ENCODE measurements at places on chromosomes 2 and 18. TPM values are rescaled to one million over a fixed set of nuclear protein-coding genes. Genes with fewer than 3 reads are reported as not detected.

DNA sequence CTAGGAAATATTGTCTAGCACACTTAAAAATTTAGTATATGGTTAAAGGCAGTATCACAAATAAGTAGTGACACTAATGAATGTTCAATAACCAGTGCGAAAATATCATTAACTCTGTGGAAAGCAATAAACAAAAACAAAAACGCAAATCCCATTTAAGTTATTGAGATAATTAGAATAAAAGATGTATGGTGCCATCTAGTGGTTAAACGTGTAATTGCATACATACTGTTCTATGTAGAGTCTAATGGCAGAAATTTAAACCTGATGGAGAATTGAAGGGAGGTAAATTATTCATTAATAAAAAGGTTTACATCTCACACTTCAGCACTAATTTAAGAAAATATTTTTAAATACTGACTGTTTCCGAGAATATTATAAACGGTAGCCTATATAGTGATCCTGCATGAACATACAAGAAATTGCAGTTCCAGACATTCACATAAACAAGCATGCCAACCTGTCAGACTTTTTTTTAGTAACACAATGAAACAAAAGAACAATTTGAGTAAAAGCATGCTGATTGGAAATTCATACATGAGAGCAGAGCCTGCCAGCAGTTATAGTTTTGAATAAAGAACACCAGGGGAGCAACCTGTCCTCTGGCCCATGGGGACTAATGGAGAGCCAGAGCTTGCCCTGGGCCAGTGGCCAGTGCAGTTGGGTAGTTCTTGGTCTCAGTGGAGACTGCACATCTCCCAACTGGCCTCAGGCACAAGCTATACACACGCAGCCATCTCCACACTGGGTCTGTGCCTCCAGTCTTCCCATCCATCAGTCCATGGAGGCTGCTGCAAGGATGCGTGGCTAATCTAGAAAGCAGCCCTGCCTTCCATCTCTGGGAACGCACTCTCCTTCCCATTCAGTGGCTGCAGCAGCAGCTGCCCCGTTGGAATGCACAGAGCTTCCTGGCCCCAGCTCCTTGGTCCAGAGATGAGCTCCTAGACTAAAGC, 28.0 kb downstream of the GCG start:
- DNase-seq = no peak
- H3K27me3 ChIP-seq = no peaks in the 10 kb centered on the region
- H3K27ac ChIP-seq = no peak overlapping the region
- no peak overlapping the region for H3K4me3 ChIP-seq
- H3K4me1 ChIP-seq = 0 out of 2 replicates have a peak, but pooled peaks cover 4% of the 10 kb centered on the region

DNA sequence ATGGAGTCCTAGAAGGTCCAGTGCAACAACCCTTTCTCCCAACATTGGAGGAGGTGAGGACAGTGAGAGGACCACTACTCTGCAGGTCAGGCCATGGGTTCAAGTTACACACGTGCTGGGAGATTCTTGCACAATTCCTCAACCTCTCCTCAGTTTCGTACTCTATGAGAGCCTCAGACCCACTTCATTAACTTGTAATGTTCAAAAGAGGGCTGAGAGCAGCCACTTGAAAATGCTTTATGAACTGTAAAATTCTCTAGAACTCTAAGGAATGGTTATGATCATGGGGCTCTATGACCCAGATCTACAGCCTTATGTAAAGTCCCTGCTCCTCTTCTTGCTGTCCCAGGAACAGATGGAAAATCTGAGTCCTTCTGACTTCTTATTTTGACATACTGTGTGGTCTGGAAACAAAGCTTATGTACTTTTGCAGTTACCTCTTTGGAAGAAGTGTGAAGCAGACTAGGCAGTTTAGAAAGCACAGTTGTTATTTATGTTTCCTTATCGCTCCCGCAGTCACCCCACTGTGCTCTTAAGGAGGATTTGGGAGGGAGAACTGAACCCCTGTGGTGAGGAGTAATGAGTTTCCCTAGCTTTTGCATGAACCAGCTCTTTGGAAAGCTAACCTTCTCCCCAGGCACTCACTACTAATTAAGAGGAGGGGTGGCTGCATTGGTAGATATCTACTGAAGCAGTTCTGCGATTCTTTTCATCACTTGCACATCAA, 296.6 kb downstream of the LRRTM1 start:
- H3K27ac ChIP-seq = no peak overlapping the region
- H3K4me1 ChIP-seq = peaks cover 27% of the 10 kb centered on the region
- H3K36me3 ChIP-seq = no peaks in the 10 kb centered on the region
- peaks cover 95% of the 10 kb centered on the region for H3K27me3 ChIP-seq
- no peak for DNase-seq

DNA sequence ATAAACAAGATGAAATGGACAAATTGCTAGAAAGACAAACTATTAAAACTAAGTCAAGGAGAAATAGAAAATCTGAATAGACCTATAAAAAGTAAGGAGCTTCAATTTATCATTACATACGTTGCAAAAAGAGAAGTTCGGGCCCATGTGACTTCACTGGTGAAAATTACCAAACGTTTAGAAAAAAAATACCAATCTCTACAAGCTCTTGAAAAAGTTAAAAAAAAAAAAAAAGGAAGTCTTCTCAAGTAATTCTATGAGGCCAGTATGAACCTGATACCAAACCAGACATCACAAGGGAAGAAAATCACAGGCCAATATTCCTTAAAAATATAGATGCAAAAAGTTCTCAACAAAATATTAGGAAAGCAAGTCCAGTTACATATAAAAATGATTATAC, 20.2 kb upstream of the ACVR2A start:
- DNase-seq = no peak
- no peaks in the 10 kb centered on the region for H3K4me1 ChIP-seq
- H3K4me3 ChIP-seq = no peak overlapping the region

DNA sequence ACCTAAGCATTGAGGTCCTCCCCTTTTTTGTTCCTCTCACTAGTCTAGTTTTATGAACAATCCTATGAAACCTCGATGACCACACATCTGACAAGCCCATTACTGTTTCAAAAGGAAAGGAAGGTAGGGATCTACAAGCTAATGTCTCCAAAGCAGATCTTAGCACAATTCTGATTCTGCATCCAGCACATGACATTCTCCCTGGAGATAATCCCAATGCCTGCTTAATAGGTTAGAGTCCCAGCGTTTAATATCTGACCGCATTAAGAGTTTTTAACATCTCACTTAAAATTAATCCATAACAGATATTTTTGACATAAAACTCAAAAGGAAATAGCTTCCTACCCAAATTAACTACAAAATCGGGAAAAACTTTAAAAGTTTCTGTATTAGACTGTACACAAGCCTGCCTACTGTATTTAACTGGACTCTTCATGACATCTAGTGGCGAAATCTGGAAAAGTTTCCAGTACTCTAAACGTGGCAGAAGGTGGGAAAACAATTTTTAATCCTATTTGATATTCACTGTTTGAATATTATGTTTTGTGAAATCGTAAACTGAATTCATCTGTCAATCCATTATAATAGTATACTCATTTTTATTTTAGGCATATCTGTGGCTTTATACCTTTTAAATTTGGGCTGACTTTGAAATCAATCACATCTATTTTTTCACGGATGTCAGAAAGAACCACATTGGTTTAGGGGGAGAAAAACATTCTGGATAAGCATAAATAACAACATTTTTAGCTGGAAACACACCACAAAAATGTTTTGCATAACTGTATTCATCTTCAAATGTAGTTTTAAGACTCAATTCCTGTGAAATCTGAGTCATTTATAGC, 62.4 kb downstream of the TXNL1 start:
- peaks cover 18% of the 10 kb centered on the region for H3K4me1 ChIP-seq
- no peaks in the 10 kb centered on the region for H3K36me3 ChIP-seq
- H3K4me3 ChIP-seq = peak overlapping the region; percentile 3
- DNase-seq = no peak
- no peak overlapping the region for H3K27ac ChIP-seq
- H3K27me3 ChIP-seq = 0 out of 2 replicates have a peak, but pooled peaks cover 2% of the 10 kb centered on the region

GRCh38 chr2:64455545-64455944, 1.6 kb downstream of the LGALSL start:
- H3K27me3 ChIP-seq = no peaks in the 10 kb centered on the region
- peak overlapping the region; percentile 85 for H3K4me3 ChIP-seq
- peaks cover 30% of the 10 kb centered on the region for H3K4me1 ChIP-seq
- H3K27ac ChIP-seq = no peak overlapping the region

DNA sequence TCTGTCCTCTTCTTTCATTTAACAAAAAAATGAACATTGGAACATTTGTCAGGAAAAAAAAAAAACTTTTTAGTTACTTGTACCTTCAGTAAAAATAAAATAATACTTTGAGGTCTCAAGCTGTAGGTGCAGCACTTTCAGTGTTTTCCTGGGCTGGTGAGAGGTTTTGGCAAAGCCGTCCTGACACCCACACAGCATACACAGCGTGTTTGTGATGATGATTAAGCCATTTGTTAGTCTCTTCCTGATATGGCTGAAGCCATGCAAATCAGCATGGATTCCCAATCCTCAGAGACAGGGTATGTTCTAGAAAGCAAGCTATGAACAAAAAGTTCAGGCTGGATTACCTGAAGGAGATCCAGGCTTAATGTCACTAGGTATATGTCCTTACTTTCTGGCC, 236.8 kb downstream of the ZNF516 start:
- H3K27me3 ChIP-seq = no peaks in the 10 kb centered on the region
- peaks cover 52% of the 10 kb centered on the region for H3K4me1 ChIP-seq
- no peaks in the 10 kb centered on the region for H3K36me3 ChIP-seq
- H3K27ac ChIP-seq = no peak overlapping the region

Gene CRIM1
- 25.1 TPM for total RNA-seq

DNA sequence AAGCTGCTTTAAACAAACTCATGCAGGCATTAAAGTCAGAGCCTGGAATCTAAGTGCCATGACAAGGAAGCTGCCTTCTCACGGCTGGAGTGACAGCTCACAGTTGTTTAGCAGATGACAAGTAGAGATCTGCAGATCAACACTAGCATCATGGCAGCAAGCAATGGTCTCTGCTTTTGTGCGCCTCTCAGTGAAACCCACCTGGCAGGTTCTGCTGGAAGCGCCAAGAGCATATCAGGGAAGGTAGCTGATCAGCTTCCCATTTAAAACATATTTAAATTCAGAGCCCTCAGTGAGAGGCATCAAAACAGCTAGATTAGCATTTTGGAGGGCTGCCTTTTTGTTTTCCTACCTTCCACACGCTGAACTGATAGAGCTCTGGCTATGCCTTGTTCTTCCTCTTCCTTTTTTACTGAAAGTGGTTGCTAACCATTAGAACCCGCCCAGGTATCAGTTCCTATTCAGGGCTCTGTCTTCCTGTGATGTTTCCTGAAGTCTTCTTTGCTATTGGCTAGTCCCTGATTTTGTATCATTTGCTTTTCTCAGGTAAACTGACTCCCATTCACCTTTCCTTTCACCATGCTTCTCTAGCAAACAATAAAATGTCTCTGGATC, 70.8 kb downstream of the TMEM200C start:
- no peak for DNase-seq
- 0 out of 2 replicates have a peak overlapping the region, but pooled peaks have one; percentile 1 for H3K27ac ChIP-seq
- peaks cover 13% of the 10 kb centered on the region for H3K4me1 ChIP-seq

DNA sequence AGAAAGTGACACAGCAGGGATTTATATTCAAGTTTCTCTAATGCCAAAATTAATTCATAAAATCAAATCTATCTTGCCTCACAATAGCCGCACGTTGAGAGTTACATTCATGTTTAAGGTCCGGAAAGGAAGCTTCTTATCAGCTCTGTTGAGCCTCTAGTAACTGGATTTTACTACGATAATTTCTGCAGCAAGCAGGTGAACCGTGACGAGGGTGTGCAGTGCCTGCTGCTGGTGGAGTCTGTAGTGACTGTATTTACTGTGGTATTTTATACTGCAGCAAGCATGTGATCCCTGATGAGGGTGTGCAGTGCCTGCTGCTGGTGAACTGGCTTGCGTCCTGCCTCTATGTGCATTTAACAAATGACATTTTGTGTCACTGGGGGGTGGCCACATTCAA, 120.0 kb downstream of the SNTG2 start:
- H3K36me3 ChIP-seq = peaks cover 19% of the 10 kb centered on the region
- H3K27ac ChIP-seq = no peak overlapping the region
- peaks cover 21% of the 10 kb centered on the region for H3K27me3 ChIP-seq
- no peak overlapping the region for H3K4me3 ChIP-seq

DNA sequence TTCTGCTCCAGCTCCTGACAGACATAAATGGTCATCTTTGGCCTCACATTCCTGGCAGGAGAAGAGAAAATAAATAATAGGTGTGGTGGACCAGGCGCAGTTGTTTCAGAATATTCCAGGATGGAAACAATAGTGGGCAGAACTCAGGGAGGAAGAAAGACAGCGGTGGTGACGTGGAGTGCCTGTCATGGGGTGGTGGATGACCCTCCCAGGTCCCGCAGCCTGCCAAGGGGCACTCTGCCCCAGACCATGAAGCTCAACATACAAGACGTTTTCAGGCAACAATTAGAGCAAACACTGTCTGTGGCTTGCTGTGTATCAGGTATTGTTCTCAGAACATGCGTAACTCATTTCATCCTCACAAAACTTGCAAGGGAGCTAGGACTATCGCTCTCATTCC, 50.9 kb downstream of the TFCP2L1 start:
- no peak overlapping the region for H3K4me3 ChIP-seq
- no peaks in the 10 kb centered on the region for H3K4me1 ChIP-seq
- no peaks in the 10 kb centered on the region for H3K27me3 ChIP-seq
- no peaks in the 10 kb centered on the region for H3K36me3 ChIP-seq
- no peak for DNase-seq

- H3K4me1 ChIP-seq = peaks cover 10% of the 10 kb centered on the region
- no peaks in the 10 kb centered on the region for H3K36me3 ChIP-seq
- H3K27me3 ChIP-seq = no peaks in the 10 kb centered on the region
- no peak overlapping the region for H3K4me3 ChIP-seq
Measured at GRCh38 chr2:181313845-181314244, 143.3 kb upstream of the ITGA4 start.

DNA sequence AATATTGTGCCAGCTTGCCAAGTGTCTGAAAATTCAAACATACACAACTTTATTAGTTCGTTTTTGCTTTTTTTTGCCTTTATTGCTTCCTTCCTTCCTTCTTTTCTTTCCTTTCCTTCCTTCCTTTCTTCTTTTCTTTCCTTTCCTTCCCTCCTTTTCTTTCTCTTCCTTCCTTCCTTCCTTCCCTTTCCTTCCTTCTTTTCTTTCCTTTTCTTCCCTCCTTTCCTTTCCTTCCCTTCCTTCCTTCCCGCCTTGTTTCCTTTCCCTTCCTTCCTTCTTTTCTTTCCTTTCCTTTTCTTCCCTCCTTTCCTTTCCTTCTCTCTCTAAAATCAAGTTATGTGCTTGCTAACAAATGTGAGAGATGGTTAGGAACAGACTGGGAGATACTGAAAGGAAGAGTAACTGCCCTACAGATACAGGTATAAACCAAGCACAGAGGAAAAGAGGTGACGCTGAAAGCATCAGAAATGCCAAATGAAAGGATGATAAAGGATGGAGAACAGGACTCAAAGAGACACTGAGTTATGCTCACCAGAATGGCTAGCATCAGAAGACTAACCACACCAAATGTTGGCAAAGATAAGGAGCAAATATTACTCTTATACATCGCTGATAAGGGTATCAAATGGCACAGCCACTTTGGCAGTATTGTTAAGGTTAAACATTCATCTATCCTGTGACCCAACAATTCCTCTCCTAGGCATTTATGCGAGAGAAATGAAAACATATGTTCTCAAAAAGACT, 151.6 kb downstream of the MREG start:
- H3K4me1 ChIP-seq = peaks cover 10% of the 10 kb centered on the region
- H3K27me3 ChIP-seq = no peaks in the 10 kb centered on the region
- no peak overlapping the region for H3K27ac ChIP-seq
- 0 out of 2 replicates have a peak, but pooled peaks cover 3% of the 10 kb centered on the region for H3K36me3 ChIP-seq
- DNase-seq = no peak
- no peak overlapping the region for H3K4me3 ChIP-seq

GRCh38 chr2:27123302-27124150, at the start of gene ABHD1:
Gene ABHD1 (plus strand): TSS chr2:27123815. CDS start chr2:27123949, 134 bp downstream.
- H3K36me3 ChIP-seq = no peaks in the 10 kb centered on the region
- peak within 1 kb of the TSS; percentile 84 for H3K4me3 ChIP-seq

Gene NDUFAF7
- total RNA-seq = 44.9 TPM

- peaks cover 76% of the 10 kb centered on the region for H3K36me3 ChIP-seq
- H3K4me1 ChIP-seq = no peaks in the 10 kb centered on the region
- H3K4me3 ChIP-seq = no peak overlapping the region
- no peak overlapping the region for H3K27ac ChIP-seq
- no peaks in the 10 kb centered on the region for H3K27me3 ChIP-seq
Measured at GRCh38 chr2:86065512-86065911, 40.2 kb downstream of the POLR1A start.

Gene METTL4
- total RNA-seq = 14.7 TPM
